ENCODE measurements at places on chromosomes 2 and 18. TPM values are rescaled to one million over a fixed set of nuclear protein-coding genes. Genes with fewer than 3 reads are reported as not detected.

DNA sequence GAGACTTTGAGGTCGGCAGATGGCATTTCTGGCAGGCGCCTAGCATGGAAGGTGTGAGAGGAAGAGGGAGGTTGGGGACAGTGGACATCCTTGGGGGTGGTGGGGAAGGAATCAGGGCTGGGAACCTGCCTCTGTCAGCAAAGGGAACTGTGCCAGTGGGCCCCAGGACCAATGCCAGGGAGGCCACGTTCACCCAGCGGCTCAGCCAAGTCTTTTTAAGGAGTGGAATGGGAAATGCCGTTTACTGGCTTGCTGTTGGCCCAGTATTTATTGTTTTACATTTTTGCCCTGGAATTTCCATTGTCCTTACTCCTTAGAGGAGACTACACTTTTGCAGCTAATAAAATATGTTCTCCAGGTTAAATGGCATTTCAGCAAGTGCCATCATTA, 135.2 kb downstream of the MCFD2 start:
- DNase-seq, result peak; percentile 62

DNA sequence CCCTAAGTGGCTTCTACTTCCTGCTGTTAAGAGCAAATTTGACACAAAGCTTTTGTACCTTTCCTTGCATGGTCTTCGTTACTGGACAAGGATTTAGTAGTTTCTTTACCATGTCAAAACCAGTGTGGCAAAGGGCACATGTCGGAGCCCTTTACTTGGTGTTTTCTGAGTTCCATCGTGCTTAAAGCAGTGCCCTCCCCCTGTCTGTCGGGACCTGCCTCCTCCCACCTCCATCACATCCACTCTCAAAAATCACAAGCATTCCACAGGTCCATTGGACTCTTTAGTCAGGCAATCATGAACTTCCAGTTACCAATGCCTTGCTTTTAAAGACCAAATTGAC, 763 bp downstream of the CCDC141 start:
- DNase-seq, result no peak

GRCh38 chr2:69816923-69817542, 12.4 kb upstream of the GMCL1 start:
- peak; percentile 60 for DNase-seq

- DNase-seq, result no peak
Observed at GRCh38 chr2:186612555-186613440, 22.9 kb downstream of the ITGAV start.

GRCh38 chr18:46917803-46918600, 600 bp downstream of the KATNAL2 start:
- DNase-seq, result no peak

Gene IL36RN
- total RNA-seq, result not detected
